ENCODE measurements at places on chromosomes 2 and 18.
A peak's percentile ranks its signal among the peaks of the same experiment; 100 is the strongest.

DNA sequence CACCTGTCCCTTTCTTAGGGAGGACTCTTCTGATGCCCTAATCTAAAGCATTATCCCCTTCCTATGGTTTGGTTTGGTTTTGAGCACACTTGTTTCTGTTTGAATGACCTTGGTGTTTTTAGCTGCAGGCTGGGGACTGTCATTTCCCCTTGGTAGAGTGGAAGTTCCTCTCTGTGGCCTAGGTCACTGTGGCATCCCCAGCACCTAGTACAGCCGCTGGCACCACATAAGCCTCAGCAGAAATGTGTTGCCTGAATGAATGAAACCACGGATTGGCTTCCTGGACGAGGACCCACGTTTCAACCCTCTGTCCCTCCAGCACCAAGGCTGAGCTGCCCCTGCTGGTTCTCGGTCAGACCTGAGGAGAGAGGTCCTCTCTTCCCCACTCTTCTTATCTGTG is 159.9 kb downstream of the CTIF start:
- peak; percentile 52 for DNase-seq

- DNase-seq = no peak
Measured at GRCh38 chr18:34339155-34339554, 114.4 kb upstream of the NOL4 start.

GRCh38 chr2:268323-268722 is 3.6 kb downstream of the ACP1 start:
- DNase-seq = peak; percentile 39

DNA sequence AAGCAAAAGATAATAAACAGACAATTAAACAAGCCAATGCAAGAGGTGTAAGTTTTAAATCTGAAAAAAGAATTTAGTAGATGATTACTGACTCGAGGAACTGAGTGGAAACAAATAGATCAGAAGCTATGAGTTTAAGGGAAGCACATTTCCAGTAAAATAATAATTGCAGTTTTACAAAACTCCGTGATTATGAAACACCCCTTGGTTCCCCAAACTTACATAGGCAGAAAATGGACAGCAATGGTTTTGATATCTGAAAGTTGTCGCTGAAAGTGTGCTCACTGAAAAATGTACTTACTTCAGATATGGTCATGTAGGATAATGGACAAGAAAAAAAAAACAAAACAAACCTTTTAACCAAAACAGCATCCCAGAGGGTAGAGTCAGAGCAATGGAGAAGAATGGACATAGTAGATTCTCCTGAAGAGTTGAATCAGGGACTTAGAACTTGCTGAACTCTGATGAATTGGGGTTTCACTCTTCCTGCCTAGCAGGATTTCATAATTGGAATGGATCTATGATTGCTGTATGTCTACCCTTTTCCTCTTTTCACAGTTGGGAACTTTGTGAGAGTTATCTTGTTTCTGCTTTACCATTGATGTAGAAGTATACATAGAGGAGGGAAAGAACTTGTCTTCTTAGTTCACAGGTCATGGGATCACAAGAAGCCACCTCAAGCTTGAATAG is 305.6 kb upstream of the ZEB2 start:
- DNase-seq = no peak

DNA sequence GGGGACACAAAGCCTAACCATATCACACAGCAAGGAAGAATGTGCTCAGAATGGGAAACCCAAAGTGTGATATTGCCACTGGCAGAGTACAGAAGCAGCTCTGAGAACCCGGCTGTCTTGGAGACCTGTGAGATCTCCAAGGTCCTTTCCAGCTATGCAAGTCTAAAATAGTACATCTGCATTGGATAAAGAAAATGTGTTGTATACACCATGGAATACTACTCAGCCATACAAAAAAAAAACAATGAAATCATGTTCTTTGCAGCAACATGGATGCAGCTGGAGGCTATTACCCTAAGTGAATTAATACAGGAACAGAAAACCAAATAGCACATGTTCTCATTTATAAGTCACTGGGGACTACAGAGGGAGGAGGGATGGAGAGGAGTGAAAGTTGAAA is 36.5 kb upstream of the RFX8 start:
- DNase-seq = no peak

- DNase-seq = peak; percentile 77
Measured at GRCh38 chr2:43024515-43025011, 201.8 kb downstream of the ZFP36L2 start.

DNA sequence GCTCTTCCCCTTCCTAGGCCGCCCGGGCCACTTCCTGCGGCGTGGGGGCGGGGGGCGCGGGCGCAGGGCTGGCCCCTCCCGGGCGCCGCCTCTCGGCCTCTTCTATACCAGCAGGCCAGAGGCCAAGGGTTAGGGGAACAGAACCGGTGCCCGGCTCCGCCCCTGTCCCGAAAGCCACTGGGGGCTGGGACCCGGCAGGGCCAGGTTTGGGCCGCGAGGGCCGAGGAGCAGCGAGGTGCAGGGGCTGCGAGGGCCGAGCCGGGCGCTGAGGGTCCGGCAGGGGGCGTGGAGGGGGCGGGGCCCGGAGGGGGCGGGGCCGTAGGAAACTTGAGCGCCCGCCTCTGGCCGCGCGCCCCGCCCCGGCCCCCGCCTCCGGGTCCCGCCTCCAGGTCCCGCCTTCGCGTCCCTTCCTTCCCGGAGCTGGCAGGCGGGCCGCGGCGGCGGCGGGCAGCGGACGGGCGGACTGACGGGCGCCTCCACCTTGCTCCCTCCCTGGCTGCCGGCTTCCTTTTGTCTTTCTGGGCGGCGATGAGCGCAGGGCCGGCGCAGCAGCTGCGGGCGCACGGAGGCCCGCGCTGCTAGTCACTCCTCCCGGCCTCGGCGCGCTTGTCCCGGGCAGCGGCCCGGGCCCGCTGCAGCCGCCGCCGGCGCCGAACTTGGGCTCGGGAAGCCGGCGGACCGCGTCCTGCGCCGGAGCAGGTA is at the start of gene HPCAL1:
Gene HPCAL1, plus strand, starts transcription at position 426 of the 702 bp plus-strand sequence. CDS start 116,854 bp downstream, outside the sequence.
- peak; percentile 96 for DNase-seq

- DNase-seq = peak; percentile 96
Measured at GRCh38 chr2:12277241-12278034, 439.3 kb upstream of the TRIB2 start.

- no peak for DNase-seq
Measured at GRCh38 chr2:88680266-88680902, 11.1 kb upstream of the RPIA start.

DNA sequence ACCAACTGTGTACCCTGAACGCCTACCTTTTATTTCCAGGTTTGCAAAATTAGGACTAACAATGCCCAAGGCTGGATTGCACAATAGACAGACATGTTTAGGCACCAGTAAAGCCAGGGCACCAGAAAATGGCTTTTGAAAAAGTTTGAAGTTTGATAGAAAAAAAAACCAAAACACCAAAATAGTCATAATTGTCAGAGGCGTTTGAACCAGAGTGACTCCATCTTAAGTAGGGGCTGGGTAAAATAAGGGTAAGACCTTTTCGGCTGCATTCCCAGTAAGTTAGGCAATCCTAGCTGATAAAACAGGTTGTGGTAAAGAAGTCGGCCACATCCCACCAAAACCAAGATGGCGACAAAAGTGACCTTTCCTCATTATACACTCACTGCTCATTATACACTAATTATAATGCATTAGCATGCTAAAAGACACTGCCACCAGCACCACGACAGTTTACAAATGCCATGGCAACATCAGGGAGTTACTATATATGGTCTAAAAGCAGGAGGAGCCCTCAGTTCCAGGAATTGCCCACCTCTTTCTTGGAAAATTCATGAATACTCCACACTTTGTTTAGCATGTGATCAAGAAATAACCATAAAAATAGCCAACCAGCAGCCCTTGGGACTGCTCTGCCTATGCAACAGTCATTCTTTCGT is 105.1 kb upstream of the MSH2 start:
- peak; percentile 61 for DNase-seq

DNA sequence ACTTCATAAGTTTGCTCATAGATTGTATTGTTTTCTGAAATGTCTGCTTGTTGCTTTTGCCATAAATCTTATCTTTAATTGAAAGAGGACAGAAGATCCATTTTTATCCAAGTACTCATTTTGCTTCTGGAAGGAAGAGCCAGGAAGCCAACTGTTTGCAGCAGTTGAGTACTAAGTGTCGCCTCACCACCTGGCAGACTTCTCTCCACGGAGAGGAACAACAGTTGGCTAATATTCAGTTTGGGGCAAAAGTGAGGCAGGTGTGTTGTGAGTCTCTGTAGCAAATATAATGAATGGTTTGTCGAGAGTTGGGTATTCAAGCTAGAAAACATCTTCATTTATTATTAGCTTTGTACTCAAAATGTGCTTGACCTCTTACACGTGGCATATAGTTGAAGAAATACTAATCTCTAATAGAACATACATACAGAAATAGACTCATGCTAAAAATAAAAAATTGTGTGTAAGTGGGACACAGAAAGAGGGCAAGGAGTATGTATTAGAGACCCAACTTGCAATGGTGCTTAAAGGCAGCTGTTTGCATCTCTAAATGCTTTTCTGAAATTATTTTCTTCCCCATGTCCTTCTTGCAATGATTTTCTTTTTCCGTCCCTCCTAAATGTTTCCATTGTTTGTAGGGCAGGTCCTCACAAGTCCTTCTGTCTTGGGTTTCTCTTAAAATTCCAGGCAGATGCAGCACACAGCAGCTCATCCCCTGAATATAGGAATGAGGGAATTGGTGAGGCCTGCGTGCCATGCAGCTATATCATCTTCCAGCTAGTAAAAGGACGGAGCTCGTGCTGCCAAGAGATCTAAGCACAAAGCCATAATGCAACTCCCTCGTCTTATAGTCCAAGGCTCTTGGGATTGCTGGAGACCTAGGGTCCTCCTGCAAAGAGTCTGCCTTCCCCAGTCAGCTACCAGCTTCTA is 44.8 kb upstream of the MAP3K20 start:
- DNase-seq = no peak

DNA sequence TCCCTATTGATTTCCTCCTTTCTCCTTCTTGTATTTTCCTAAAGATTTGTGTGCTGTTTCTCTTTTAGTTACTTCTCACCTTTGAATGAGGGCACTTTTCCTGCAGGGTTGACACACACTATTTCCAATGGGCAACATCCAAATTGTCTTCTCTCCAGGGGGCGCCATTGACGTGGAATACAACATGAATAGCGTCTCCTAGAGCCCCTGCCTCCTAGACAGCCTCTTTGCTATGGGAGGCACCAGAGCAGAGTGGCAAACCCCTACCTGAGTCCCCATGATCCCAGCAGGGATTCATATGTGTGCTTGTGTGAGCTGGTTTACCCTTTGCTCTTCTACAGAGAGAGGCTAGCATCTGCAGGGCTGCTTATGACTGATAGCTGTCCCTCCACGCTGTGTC is 61.3 kb upstream of the ITSN2 start:
- DNase-seq = peak; percentile 86

- no peak for DNase-seq
Measured at GRCh38 chr2:134299334-134299733, 45.5 kb downstream of the MGAT5 start.

DNA sequence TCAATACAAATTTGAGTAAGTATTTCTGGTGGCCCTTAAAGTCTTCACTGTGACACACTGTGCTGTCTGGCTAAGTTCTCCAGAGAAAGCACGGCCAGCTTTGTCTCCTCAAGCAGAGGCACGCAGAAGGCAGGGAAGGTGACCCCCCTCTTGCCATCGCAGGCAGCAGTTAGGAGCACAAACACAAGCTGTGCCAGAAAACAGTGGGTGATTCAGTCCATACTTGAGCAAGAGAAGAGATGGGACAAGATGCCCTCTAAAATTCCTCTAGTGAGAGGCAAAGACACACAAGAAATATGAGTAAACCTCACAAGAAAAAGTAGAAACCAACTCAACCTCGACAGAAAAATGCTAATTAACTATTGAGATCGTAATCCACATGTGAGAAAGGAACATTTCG is 9.8 kb downstream of the MCEE start:
- DNase-seq = no peak

- no peak for DNase-seq
Measured at GRCh38 chr2:150207979-150208378, 279.5 kb downstream of the RND3 start.

DNA sequence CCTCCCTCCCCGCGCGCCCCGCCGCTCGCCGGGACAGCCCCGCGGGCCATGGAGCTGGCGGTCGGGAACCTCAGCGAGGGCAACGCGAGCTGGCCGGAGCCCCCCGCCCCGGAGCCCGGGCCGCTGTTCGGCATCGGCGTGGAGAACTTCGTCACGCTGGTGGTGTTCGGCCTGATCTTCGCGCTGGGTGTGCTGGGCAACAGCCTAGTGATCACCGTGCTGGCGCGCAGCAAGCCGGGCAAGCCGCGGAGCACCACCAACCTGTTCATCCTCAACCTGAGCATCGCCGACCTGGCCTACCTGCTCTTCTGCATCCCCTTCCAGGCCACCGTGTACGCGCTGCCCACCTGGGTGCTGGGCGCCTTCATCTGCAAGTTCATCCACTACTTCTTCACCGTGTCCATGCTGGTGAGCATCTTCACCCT is 865 bp downstream of the GALR1 start:
- no peak for DNase-seq

GRCh38 chr2:65504201-65504600 is 71.8 kb upstream of the SPRED2 start:
- DNase-seq = no peak

GRCh38 chr2:19357402-19358241 is 801 bp downstream of the OSR1 start:
- no peak for DNase-seq

GRCh38 chr18:2853173-2853925 is 6.5 kb downstream of the EMILIN2 start:
- DNase-seq = no peak

- DNase-seq = peak; percentile 77
Measured at GRCh38 chr2:106178716-106179115, 15.4 kb downstream of the UXS1 start.

DNA sequence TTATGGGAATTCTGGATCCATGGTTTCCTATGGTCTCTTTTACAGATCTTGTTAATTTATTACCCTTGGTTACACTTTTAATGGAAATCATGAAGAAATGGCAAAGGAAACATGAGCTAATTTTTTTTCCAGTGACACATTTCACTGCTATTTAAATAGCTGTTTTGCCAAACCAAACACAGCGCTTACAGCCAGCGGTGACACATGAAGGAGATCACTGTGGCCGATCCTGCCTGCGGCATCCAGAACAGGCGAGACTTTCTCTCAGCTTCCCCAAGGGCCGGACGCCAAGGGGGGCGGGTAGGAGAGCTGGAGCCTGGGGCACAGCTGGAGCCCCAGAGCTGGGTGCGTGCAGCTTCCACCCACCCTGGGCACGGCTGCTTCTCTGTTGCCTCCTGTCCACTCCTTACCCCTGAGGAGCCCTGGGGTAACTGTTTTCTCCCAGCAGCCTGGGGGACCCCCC is 81.4 kb upstream of the PKDCC start:
- DNase-seq = no peak

DNA sequence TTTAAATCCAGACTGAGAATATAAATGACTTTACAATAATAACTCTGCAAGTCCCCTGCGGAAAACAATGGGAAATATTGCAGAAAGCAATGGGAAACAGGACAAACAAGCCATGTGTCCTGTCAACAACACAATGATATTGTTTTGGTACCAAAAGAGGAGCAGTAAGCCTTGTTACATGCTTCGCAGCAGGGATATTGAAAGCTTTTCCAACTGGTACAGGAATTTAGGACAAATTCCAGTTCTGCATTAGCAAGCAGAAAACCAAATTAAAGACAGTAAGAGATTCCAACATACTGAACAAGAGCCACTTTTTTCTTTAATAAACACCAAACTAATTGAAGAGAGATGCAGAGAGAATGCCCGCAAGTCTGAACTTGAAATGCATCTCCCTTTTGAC is 30.0 kb downstream of the FRZB start:
- no peak for DNase-seq

- no peak for DNase-seq
Measured at GRCh38 chr18:51048190-51048589, 18.2 kb downstream of the SMAD4 start.

- no peak for DNase-seq
Measured at GRCh38 chr18:48186131-48186766, 222.9 kb downstream of the ZBTB7C start.

- DNase-seq = no peak
Measured at GRCh38 chr2:171966688-171967087, 33.1 kb upstream of the METAP1D start.
